ENCODE measurements at places on chromosomes 2 and 18. TPM values are rescaled to one million over a fixed set of nuclear protein-coding genes. Genes with fewer than 3 reads are reported as not detected.

The ACMSD gene
- not detected for total RNA-seq

The LONRF2 gene
- 2.5 TPM for total RNA-seq

The LCT gene
- total RNA-seq = not detected

The KIF5C gene
- total RNA-seq = 0.88 TPM

The SOX11 gene
- total RNA-seq = not detected

DNA sequence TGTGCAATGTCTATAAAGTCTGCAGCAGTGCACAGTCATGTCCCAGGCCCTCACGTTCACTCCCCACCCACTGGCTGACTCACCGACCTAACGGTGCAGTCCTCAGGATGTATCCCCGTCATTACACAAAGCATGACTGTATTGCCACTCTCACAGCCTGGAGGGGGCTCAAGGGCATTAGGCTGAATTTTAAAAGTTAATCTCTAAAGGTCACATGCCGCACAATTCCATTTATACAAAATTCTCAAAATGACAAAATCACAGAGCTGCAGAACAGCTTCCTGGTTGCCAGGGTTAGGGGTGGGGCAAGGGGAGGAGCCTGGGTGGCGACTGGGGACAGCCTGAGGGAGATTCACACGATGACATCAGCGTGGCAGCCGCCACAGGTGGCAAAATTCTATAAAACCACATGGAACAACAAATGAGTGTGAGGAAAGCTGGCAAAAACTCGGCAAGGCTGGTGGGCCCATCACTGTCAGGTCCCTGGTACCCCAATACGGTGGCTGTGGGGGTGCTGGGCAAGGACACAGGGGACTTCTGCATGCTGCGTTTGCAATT lies 97.6 kb downstream of the NDUFA10 start:
- no peak for DNase-seq

DNA sequence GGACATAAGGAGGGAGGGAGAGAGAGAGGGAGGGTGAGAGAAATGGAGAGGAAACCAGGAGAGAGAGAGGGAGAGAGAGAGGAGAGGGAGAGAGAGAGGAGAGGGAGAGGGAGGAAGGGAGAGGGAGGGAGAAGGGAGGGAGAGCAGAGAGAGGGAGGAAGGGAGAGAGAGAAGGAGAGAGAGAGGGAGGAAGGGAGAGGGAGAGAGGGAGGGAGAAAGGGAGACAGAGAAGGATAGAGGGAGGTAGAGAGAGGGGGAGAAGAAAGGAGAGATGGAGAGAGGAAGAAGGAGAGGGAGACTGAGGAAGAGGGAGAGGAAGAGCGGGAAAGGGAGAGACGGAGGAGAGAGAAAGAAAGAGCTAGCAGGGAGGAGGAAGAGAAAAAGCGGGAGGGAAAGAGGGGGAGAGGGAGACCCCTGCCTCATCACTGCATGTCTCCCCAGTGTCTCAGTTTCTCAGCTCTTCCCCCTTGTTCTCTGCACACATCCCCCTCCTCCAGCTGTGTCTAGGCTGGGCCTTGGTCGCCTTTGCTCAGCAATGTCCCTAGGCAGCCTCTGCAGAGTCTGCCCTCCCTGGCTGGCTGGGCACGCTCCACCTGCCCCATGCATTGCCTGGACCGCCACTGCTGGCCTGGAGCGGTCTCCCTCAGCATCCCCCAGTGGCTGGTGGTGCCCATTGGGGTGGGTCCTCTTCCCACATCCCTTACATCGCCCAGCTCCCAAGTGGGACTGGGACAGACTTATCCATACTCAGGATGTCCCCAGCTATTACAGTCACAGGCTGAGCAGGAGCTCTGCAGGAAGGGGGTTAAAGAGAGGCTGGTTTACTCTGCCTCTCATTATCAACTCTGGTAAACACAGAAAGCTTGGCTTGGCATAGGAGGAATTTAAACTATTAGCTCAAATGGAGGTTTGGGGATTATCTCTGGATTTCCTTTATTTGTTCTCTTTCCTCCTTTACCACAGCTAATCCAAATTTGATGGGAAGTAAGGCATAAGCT lies 85.7 kb upstream of the APCDD1 start:
- no peak for DNase-seq

DNA sequence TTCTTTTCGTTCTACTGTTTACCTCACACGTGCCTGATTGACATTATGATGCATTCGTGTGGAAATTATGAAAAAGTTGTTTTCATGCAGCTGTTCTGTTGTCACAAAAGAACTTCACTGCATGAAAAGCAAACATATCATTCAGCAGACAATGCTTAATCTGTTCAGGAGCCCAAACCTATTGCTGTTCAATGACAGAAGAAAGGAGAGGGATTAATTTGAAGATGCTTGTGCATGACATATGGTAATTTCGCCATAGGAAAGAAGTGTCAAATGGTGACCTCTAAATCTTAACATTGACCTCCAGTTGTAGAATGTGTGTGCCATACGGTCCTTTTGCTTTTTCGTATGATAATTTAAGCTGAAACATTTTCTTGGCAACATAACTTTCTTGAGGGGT lies 124.5 kb downstream of the WDR7 start:
- no peak for DNase-seq

- no peak for DNase-seq
Observed at GRCh38 chr18:335733-336132, 67.9 kb upstream of the THOC1 start.

- no peak for DNase-seq
Observed at GRCh38 chr2:88091943-88092342, 24.3 kb downstream of the SMYD1 start.

DNA sequence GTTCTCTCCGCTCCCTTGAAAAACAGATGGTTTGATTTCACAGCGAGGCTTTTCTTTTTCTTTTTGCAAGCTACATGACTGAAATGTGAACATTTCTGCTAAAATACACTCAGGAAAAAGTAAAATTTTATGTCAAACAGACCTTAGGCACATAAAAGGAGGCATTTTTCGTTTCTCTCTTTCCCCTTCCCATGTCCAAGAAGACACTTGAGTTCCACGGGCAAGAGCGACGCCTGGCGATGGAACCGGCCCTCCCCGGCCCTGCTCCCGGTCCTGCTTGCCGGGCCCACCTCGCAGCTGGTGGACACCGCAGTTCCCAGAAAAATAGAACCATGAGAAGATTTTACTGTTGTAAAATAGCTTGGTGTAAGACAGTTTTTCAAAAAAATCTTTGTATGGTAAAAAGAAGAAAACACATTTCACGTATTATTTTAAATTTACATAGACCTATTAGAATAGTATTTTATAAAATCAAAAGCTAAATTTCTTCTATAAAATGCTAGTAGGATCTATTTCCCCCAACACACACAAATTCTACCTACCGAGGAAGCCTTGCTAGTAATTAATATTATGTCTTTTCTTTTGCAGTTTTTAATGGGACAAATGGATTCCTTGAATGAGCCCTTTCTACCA lies 2.3 kb upstream of the ALKAL2 start:
- DNase-seq = no peak

- DNase-seq = no peak
Observed at GRCh38 chr2:10532638-10533101, 84.5 kb upstream of the ODC1 start.

- no peak for DNase-seq
Observed at GRCh38 chr2:169230204-169230603, 132.1 kb downstream of the LRP2 start.

GRCh38 chr2:169667583-169667982 lies 26.6 kb downstream of the CFAP210 start:
- no peak for DNase-seq

DNA sequence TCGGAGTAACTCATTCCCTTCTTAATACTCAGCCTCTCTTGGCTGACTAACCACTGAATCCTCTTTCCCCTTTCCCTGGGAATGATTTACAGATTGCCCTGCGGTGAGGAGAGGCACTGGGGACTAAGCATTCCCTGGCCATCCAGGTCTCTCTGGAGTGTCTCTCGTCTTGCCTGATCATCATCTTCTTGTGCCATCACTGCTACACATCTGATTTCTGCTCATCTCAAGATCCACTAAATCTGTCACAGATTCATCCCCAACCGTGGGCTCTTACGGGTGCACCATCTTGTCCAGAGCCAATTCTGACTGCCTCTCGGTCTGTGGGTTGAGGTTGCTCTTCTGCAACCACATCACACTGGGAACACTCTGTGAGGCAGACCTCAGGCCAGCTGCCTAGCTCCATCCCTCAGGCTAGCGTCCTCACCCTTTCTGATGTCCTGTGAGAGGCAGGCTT lies 12.0 kb downstream of the SFTPB start:
- DNase-seq = no peak

- DNase-seq = no peak
Observed at GRCh38 chr2:71154279-71154678, 23.8 kb downstream of the MPHOSPH10 start.

- DNase-seq = no peak
Observed at GRCh38 chr18:43887491-43887890, 610.2 kb upstream of the SYT4 start.

GRCh38 chr18:59719544-59720181 lies 22.4 kb upstream of the CCBE1 start:
- DNase-seq = no peak

GRCh38 chr2:165898381-165898780 lies 55.2 kb downstream of the TTC21B start:
- DNase-seq = no peak

GRCh38 chr18:33184175-33184574 lies 256.3 kb downstream of the CCDC178 start:
- DNase-seq = no peak

DNA sequence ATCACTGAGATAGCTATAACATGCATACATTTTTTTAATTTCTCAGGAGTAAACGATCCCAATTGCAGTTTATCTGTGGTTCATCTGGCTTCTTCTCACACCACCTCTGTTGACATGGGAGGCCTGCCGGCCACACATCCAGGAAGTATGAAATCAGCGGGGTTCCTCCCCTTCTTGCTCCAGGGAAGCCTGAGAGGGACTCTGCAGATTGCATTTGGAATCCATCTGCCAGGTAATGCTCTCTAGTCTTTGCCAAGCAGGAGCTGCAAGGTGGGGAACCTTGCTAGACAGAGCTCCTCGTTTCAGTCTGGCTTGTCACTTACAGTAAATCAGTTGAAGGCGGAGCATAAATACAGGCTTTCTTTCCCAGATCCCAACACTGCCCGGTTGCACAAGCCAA lies 49.9 kb downstream of the SOX11 start:
- no peak for DNase-seq
